Immature natural killer cell (primary cell): ENCODE measurements at places on chromosomes 7 and 10. TPM values are rescaled to one million over a fixed set of nuclear protein-coding genes. Genes with fewer than 3 reads are reported as not detected.
A peak's percentile ranks its signal among the peaks of the same experiment; 100 is the strongest.

DNA sequence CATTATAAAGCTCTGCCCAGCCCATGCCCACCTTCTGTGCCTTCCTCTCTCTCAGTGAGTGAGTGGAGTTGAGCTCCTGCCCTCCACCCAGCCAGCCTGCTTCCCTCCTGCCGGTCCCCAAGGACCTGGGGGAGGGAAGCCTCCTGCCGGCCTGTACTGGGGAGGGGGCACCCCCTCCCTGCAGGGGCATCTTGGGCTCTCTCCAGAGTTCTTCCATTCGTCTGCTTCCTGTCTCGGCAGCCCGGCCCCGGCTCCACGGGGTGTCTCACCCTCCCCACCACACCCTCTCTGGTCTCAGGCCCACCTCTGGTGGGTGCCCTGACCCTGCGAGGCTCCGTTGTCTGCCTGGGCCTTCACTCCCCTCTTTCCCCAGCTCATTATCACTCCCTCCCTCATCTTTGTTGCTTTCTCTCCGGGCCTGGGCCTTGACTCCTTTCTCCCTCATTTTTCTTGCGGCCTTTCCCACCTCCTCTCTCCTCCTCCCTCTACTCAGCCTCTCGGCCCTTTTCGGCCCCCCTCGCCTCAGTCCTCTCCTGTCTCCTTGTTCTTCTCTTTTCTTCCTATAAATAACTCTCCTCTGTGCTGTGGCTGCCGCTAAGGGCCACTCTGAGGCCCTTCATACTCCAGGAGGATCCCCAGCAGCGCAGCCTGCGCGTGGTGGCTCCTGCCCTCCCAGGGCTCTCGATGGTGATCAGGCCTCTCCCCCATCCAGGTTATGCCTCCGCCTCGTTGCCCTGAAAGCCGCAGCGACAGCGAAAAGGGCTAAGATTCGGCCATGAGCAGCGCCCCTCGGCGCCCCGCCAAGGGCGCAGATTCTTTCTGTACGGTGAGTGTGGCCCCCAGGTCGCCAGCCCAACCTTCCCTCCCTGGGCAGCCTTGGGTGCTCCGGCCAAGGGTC lies 2.1 kb downstream of the SLC4A2 start:
- peaks cover 6% of the 10 kb centered on the region for H3K27me3 ChIP-seq
- no peaks in the 10 kb centered on the region for H3K36me3 ChIP-seq
- peak overlapping the region; percentile 73 for H3K4me3 ChIP-seq
- no peak for DNase-seq
- H3K27ac ChIP-seq = no peak overlapping the region
- H3K4me1 ChIP-seq = peaks cover 41% of the 10 kb centered on the region

GRCh38 chr7:88628363-88629085 lies 131.0 kb upstream of the ZNF804B start:
- no peaks in the 10 kb centered on the region for H3K4me1 ChIP-seq
- H3K27ac ChIP-seq = no peak overlapping the region
- no peaks in the 10 kb centered on the region for H3K36me3 ChIP-seq
- H3K4me3 ChIP-seq = no peak overlapping the region
- no peak for DNase-seq
- peaks cover 1% of the 10 kb centered on the region for H3K27me3 ChIP-seq

- no peaks in the 10 kb centered on the region for H3K36me3 ChIP-seq
- no peak overlapping the region for H3K4me3 ChIP-seq
- H3K27me3 ChIP-seq = no peaks in the 10 kb centered on the region
- no peak for DNase-seq
- H3K27ac ChIP-seq = no peak overlapping the region
- H3K4me1 ChIP-seq = no peaks in the 10 kb centered on the region
Measured at GRCh38 chr7:108723381-108723814, 153.7 kb downstream of the DNAJB9 start.

PPP3CB gene
- polyA plus RNA-seq = 8.7 TPM

DNA sequence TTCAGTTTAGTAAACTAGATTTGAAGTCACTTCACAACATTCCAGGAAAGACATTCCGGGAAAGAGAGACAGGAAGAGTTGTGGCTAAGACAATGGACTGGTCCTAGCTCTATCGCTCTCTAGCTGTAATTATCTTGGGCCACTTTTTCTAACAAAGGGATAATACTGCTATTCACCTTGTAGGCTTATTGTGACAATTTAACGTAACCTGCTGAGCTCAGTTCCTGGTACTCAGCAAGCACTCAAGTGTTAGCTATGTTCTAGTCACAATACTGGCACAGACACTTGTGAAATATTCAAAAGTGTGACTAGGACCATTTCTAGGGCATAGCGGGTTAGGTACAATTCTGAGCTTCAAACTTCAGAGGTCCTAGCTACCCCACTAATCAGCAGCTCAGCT lies 12.0 kb upstream of the NRCAM start:
- H3K27me3 ChIP-seq = no peaks in the 10 kb centered on the region
- DNase-seq = no peak
- H3K4me1 ChIP-seq = no peaks in the 10 kb centered on the region
- peaks cover 3% of the 10 kb centered on the region for H3K36me3 ChIP-seq
- no peak overlapping the region for H3K4me3 ChIP-seq
- no peak overlapping the region for H3K27ac ChIP-seq

DNA sequence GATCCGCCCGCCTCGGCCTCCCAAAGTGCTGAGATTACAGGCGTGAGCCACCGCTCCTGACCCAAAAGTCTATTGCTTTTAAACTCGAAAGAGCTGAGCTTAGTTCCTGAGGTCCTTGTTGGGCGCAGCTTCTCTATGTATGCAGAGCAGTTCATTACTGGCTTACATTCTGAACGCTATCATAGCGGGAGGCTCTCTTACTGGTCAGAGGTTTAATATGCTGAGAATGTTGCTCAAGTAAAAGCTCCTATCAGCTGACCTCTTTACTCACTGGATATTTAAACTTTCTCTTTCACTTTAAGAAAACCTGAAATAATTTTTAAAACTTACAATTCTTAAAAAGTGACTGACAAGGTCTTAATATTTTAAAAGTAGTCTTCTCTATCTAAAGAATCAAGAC lies 160.8 kb upstream of the WNT16 start:
- peaks cover 3% of the 10 kb centered on the region for H3K27me3 ChIP-seq
- DNase-seq = no peak
- no peaks in the 10 kb centered on the region for H3K4me1 ChIP-seq
- H3K27ac ChIP-seq = no peak overlapping the region

ADAM8 gene
- polyA plus RNA-seq = 294 TPM
